Cardiac fibroblast (primary cell): ENCODE measurements at places on chromosomes 5 and 9.
A peak's percentile ranks its signal among the peaks of the same experiment; 100 is the strongest.

DNA sequence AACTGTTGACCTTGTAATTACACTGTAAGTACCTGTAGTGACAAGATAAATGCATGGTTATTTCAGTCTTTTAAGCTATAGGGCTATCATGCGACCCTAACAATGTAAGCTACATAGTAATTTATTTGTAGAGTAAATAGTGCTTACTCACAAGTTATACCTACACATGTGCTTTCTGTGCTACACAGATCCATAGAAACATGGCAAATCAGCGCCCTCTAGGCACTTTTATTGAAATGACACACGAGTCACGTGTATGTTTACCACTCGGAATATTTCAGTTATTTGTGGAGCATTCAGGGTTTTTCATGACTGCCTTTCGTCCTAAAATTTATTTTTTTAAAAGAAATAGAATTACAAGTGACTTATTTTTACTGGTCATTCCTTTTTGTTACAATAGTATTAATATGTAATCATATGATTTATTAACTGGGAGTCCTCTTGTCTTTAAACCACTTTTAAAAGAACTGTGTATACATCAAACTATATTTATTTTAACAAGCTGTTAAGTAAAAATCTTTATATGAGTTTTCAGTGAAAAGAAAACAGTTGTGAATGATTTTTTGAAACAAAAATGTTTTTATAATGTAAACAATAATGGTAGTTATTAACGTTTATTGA lies 1242.3 kb upstream of the WWC1 start:
- peak; percentile 37 for DNase-seq

GRCh38 chr5:71652803-71653543 lies 65.8 kb downstream of the MCCC2 start:
- peak; percentile 26 for DNase-seq

GRCh38 chr9:37324261-37324683 lies 98.2 kb upstream of the GRHPR start:
- peak; percentile 31 for DNase-seq

DNA sequence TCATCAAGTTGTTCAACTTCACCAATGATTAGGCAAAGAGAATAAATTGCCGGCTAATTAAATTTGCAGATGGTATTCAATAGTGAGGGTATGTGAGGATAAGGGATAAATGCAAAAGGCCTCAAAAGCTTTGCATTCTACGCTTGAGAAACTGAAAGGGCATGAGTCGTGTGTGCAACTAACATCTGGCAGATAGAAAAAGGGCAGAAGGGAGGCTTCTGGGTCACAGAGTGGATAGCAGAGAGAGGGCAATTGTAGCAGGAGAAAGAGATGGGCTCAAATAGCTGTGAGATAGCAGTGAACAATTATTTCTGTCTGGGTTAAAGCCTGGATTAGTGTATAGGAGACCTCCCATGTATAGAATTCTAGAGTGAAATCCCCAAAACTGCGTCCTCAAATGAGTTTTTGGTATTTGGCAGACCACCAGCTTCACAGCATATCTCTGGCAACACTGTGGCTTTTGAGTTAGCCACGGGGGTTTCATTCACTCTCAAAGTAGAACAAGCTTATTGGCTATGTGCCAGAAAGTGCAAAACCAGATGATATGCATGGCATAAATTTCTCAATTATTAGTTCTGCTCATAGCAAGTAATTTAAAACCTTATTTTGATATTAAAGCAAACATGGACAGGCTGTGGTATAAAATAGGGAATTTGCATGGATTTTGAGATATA lies 586.3 kb downstream of the BRINP1 start:
- DNase-seq = no peak

- DNase-seq = no peak
Observed at GRCh38 chr5:17014686-17015085, 78.6 kb upstream of the MYO10 start.

- peak; percentile 72 for DNase-seq
Observed at GRCh38 chr5:139137697-139138096, 60.5 kb downstream of the SIL1 start.

DNA sequence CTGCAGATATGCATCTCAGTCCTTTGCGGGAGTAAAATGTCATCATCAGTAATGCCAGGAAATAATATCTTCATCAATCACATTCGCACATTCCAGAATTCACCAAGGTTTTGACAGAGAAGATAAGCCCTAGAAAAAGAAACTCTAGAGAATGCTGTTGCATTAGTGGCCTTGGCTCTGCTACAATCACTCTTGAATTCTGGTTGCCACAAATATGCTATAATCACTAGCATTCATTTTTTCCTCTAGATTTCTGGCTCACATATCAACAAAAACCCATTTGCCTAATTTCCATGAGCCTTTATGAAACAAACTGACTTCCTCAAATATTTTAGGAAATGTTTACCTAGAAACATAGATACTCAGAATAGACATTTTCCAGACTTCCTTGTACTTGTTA lies 653.4 kb downstream of the ANXA1 start:
- DNase-seq = no peak

GRCh38 chr9:573691-574410 lies 267.6 kb upstream of the DMRT1 start:
- DNase-seq = no peak

GRCh38 chr5:67366276-67366675 lies 169.7 kb upstream of the CD180 start:
- DNase-seq = no peak

GRCh38 chr5:130141659-130142320 lies 237.5 kb downstream of the CHSY3 start:
- peak; percentile 73 for DNase-seq

DNA sequence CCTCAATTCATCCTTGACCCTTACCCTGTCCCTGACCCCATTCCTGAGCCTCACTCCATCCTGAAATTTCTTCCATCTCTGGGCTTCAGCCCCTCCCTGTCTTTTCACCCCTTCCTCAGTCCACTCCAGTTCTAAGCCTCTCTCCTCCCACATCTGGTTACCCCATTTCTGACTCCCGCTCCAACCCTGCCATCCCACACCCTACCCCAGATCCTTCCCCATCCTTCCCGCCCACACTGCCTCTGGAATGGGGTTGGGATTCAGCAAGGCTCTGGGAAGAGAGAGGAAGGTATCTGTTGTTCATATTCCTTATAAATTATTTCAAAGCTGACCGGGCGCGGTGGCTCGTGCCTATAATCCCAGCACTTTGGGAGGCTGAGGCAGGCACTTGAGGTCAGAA lies 29.9 kb upstream of the MVB12B start:
- no peak for DNase-seq

- DNase-seq = peak; percentile 70
Observed at GRCh38 chr9:86098824-86099700, at the start of gene GOLM1. Gene GOLM1, minus strand, starts transcription at chr9:86099558. Its CDS starts 20,238 bp downstream, at chr9:86079320.

DNA sequence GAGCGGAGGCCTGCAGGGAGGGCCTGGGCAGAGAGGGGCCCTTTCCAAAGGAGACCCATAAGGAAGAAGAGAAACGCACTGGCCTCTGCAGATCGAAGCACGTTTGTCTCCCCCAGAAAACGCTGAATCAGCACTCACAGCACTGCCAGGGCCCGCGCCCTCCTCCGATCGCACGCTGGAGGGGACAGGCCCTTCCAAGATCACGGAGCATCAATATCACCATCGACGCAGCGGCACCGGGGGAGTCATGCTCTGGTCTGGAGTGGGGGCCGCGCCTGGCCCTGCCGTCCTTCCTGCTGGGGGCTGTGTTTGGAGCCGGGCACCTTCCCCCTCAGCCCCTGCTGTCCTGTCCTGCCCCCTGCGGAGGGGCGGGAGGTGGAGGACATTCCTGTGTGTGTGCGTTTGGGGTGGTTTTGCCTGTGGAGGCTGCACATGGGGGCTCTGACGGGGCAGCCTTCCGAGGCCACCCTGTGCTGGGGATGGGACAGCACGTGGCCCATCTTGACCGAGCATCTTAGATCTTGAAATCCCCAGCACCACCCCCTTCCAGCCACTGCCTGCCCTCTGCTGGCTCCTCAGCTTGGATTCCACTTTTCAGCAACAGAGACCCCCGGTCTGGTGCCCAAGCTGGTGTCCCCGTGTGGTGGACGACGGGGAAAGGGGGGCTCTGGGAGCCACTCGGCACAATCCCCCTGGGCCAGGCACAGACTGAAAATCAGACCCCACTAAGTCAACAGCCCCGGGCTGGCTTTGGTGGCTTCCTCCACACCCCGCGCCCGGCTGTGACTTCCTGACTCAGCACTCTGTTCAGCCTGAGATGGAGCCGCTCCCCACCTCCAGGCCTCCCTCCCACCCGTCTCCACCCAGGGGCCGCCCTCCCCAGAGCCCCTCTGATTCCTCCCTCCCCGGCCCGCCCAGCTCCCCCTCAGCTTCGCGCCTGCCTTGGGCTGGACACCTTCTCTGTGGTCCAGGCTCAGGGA lies 8.3 kb downstream of the TMEM250 start:
- DNase-seq = peak; percentile 39

GRCh38 chr5:74017786-74018211 lies 391.8 kb downstream of the ARHGEF28 start:
- DNase-seq = peak; percentile 56

DNA sequence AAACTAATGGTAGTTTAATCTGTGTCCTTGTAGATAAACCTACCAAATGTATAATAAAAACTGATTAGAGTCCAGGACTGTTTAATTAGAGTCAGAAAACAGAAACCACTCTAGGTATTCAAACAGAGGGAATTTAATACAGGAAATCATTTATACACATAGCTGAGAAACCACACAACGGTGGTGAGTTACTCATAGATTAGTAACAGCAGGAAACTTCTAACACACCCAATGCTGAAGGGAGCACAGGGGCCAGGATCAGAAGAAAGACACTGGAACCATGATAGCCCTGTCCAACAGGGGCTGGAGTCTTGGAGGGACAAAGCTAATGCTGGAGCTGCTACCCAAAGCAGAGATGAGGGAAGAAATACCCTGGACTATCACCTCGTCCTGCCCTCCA lies 321.0 kb downstream of the ACTL7B start:
- DNase-seq = peak; percentile 77

DNA sequence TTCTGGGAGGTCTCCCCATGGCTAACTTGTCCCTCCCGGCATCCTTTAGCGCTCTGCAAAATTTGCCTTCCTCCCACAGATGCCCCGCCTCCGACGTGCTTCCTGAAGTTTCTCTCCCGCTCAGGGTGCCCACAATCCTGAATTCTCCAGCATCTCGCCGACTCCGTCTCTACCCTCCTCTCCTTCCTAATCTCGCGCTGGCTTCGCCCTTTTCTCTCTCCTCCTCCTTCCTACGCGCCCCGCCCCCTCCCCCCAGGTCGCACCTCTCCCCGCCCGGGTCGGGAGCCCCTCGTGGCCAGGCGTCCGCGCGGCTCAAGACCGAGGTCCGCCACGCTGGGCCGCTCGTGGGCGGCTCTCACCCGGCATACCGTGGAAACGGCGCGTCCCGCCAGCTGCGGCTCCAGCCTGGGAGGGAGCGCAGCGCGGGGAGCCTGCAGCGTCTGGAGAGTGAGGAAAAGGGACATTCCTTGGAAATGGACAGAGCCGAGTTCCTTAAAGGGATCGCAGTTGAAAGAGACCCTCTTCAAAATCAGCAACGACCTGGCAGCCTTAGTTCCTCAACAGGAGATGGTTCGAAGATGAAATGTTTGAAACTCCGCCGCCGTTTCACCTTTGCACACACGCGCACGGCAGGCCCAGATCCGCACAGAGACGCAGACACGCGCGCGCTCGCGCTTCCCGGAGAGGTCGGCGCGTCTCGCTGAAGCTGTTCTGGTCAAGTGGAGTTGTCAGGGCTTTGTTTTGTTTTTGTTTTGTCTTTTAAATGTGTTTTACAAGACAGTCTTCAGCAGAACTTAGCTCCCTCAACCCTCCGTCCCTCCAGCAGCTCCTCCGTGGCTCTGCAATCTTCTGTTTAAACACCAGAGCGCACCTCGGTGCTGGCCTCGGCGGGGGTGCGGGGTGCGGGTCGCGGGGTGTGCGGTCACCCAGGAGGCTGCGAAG lies 5.0 kb upstream of the IRX2 start:
- DNase-seq = peak; percentile 21

DNA sequence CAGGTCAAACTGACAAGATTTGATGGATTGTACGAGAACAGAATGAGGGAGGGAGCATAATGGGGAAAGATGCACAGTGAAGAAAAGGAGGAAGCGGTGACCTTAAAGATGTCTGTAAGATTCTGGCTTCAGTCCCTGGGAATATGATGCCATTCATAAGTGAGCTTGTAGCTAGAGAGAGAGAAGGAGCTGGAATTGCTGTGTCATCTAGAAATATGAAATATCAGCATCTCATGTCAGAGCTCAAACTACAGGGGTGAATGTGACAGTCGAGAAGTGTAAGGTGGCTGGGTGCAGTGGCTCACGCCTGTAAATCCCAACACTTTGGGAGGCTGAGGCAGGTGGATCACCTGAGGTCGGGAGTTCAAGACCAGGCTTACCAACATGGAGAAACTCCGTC lies 24.0 kb upstream of the WHRN start:
- no peak for DNase-seq

DNA sequence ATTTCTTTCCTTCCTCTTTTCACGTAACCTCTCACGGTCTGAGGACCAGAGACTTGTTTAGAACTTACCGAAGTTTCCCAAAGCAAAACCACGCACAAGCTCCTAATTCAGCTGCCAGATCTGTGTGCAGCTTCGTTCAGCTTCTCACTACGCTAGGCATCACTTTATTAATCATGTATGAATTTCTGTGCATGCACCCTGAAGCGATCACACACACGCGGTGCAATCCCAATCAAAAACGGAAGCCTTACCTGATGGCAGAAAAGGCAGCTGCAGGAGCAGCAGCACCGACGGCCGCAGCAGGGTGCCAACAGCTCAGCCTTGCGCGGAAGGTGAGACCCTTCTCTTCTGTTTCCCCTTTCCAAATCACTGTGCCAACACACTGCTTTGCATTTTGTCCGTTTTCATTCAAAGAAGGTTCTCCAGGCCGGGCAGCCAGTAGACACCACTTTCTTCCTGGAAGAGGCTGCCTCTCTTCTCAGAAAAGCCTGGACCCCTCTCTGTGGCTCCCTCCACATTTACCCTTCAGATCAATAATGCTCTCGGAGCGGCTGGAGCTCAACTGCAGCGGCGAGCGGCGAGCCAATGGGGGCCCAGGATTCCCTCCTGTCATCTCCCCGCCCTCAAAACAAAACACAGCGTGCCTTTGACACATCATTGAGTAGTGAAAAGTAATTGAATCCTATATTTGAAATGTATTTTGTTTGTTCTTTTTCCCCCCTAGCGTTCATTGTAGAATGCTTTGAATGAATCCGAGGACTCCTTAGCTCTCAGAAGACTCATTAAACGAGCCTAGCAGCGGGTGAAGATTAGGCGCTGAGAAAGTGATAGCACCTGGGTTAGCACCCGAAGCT lies at the start of gene CDH12:
CDH12 (minus strand) TSS at position 538 of the 854 bp plus-strand sequence.
- DNase-seq = no peak

DNA sequence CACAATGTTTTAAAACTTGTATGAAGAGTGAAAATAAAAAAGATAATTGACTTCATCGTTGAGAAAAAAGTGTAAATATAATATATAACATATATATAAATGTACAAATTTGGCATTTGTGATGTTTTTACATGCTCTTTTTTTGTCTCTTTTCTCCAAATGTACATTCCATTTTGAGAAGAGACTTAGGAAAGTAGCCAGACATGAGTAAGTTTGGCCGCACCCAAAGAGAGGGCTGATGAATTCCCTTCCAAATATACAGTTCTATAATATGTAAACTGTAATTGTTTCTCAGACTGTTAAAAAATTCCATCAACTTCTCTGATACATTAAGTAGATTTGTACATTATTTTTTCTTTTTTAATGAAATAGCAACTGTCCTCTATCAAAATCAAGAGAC lies 193.2 kb upstream of the MAP3K1 start:
- no peak for DNase-seq

- no peak for DNase-seq
Observed at GRCh38 chr5:95175106-95175505, 109.8 kb downstream of the MCTP1 start.

GRCh38 chr5:61010467-61011454 lies 65.8 kb downstream of the NDUFAF2 start:
- peak; percentile 19 for DNase-seq

GRCh38 chr5:61586096-61587084 lies 254.3 kb downstream of the ZSWIM6 start:
- peak; percentile 12 for DNase-seq

GRCh38 chr5:116466727-116467464 lies 107.7 kb downstream of the SEMA6A start:
- no peak for DNase-seq
